GM18507 (cell line): ENCODE measurements at places on chromosomes 1 and 21.
A peak's percentile ranks its signal among the peaks of the same experiment; 100 is the strongest.

- DNase-seq, result no peak
These were observed 12.5 kb downstream of the TCP10L start for GRCh38 chr21:32572574-32573420.

- peak; percentile 99 for DNase-seq
These were observed at the start of gene MTF1 for GRCh38 chr1:37859507-37860345. Gene MTF1, minus strand, starts transcription at chr1:37859592. Its CDS starts 1,934 bp downstream, at chr1:37857658.

DNA sequence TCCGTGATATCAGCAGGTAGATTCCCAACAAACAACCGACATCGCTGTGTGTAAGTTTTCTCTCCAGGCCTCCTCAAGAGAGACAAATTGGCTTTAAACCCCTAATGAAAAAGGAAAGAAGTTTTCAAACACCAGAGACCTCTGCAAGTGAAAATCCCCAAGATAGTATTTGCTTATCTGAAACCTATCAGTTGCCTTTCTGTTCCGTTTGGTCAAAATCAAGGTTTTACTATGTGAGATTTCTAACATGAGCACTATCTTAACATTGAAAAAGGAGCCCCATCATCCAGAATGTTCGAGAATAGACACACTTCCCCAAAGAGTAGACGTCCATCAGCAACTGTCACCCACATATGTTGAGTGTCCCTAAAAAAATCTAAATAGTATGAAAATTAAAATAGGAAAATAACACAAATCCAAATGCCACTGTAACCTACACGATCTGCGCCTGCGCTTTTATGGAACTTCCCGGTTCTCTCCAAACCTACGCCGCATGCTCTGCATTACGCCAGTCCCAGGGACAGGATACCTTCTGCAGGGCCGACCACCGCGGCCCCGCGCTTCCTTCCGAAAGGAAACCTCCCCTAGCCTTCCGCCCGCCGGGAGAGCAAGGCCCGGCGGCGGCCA is 1.4 kb downstream of the SFPQ start:
- DNase-seq, result no peak

DNA sequence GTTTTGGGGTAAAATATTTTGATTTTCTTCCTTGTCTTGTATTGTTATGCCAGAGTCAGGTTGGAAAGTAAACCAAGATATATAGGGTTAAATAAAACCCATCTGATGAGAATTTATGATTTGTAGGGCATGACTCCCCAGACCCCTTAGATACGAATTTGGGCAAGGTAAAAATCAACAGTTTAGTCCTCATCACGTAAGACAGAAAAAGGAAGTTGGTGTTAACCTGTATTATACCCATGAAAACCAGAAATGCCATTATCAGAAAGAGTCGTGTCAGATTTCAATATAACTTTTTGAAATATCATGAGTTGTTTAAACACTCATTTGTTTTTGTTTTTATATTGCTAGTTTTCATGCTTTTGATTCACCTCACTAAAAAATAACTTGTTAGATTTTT is 11.8 kb downstream of the CEPT1 start:
- no peak for DNase-seq
